ENCODE measurements at places on chromosomes 6 and 20. TPM values are rescaled to one million over a fixed set of nuclear protein-coding genes. Genes with fewer than 3 reads are reported as not detected.
A peak's percentile ranks its signal among the peaks of the same experiment; 100 is the strongest.

FOXC1 gene
- 58.5 TPM for total RNA-seq

SIGLEC1 gene
- total RNA-seq: 20.2 TPM

CCDC167 gene
- 15.7 TPM for total RNA-seq

TMEM151B gene
- not detected for total RNA-seq

DNA sequence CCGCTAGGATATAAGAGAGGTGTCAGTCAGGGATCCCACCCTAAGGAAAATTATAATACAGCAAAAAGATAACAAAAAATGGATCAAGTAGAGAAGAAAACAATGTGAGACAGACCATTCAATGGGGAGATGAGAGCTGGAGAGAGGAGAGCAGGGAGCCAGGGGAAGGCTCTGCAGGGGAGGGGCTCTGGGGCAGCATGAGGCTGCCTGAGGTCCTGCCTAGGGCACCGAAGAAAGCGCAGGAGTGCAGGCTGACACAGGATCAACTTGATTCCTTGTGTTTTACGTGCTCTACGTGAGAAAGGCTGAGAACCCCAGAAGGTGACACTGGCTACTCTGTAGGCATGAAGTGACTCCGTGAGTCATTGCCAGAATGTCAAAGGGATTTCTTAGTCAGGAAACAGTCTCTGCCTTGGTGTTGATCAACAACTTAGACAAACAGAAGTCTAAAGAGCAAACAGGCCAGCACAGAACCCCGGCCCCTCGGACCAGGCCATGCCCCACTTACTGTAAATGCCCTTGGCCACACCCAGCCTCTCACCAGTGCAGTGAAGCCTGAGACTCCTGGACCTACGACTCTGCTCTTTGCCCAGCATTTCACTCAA is 290.1 kb upstream of the PRDM1 start:
- DNase-seq: no peak
- no peak overlapping the region for H3K27ac ChIP-seq
- no peaks in the 10 kb centered on the region for H3K27me3 ChIP-seq
- no peak overlapping the region for H3K4me3 ChIP-seq
- H3K4me1 ChIP-seq: no peaks in the 10 kb centered on the region
- no peaks in the 10 kb centered on the region for H3K36me3 ChIP-seq

DNA sequence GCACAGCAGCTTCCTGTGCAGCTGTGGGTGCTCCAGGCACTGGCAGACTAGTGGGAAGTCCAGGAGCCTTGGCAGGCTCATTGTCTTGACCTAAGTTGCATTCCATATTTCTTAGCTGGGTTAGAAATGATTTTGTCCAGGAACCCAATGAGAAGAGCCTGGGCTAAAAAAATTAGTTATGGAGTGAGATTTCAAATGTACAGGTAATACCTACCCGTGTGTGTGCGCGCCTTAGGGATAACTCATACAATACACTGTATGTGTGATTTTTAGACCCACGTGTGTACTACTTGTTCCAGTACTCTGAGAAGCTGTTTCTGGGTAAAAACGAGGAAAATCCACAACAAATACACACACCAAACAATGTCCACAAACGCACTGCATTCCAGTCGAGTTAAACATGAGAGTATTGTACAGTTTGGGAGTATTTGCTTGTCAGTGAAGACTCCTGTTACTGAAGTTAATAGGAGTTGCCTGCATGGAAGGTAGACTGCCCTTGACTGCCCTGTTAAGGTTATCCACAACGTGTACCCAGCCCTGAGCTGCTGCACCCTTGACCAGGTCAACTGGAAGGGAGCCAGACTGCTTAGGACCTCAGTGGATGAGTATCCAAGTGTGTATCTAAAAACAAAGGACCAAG is 1.4 kb downstream of the PAQR8 start:
- no peaks in the 10 kb centered on the region for H3K36me3 ChIP-seq
- DNase-seq: no peak
- H3K4me3 ChIP-seq: peak overlapping the region; percentile 68
- no peak overlapping the region for H3K27ac ChIP-seq
- no peaks in the 10 kb centered on the region for H3K27me3 ChIP-seq

- peaks cover 49% of the 10 kb centered on the region for H3K27me3 ChIP-seq
- H3K4me1 ChIP-seq: no peaks in the 10 kb centered on the region
- no peak overlapping the region for H3K4me3 ChIP-seq
- no peak for DNase-seq
- H3K27ac ChIP-seq: no peak overlapping the region
- no peaks in the 10 kb centered on the region for H3K36me3 ChIP-seq
Observed at GRCh38 chr20:46306743-46307138, 1.6 kb downstream of the CDH22 start.

- no peak overlapping the region for H3K27ac ChIP-seq
- DNase-seq: no peak
- H3K4me1 ChIP-seq: no peaks in the 10 kb centered on the region
- H3K36me3 ChIP-seq: no peaks in the 10 kb centered on the region
- H3K27me3 ChIP-seq: no peaks in the 10 kb centered on the region
Observed at GRCh38 chr6:87658516-87658915, 43.5 kb downstream of the AKIRIN2 start.

Data from kidney (tissue), 22 donors.